ENCODE measurements at places on chromosomes 12 and 14.

DNA sequence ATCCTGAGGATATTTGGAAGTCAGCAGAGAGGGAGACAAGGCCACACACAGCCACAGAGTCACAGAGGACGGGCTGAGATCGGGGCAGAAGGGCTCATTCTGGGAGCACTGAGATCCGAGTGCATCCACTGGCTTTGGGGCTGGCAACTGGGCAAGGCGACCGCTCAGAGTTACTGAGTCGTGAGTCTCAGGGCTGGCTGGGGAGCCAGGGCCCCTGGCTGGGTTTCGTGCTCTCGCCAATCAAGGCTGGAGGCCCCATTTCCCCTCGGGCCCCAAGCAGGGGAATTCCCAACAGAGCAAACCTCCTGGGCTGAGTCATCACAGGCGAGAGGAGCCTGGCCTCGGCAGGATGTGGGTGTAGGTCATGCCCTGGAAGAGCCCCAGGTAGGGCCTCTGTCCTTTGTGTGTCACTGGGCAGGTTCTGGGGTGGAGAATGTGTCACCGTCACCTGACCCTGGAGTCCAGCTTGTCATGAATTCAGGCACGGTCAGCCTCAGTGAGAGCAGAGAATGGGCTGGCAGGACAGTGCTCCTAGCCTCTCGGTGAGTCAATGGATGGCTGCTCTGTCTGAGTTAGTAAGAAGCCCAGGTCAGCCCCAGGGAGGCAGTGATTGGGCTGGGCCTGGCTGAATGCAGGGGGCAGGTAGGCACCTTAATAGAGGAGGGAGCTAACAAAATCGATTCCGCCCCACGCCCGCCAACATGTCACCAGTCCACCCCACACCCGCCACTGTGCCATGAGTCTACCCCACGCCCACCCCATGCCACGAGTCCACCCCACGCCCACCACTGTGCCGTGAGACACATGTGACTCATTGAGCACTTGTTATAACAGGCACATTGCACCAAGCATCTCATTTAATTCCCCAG, 16.9 kb downstream of the ASB2 start:
- DNase-seq, result peak; percentile 95

DNA sequence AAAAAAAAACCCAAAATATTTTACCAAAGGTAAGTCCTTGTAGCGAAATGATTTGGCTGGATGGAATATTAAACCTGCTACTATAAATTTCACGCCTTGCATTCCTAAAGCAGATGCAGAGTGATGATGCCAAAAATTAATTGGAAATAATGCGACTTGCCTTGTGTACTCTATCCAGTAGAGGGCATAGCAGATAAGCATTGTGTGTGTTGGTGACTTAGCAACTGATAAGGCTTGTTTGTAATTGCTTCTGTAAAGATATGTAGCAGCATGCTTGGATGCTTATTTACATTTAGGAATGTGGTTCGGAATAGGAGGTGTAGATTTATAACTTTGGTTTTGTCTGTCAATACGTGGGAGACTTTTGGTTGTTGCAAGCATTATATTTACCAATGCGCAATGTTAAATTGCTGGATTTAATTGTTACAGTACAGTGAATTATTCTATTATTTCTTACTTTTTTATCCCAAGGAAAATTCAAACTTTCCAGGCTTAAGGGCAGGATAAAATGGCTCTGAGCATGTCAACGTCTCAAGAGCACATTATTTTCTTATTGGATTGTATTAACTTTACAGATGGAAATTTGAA, 80.5 kb downstream of the TMEM260 start:
- no peak for DNase-seq

DNA sequence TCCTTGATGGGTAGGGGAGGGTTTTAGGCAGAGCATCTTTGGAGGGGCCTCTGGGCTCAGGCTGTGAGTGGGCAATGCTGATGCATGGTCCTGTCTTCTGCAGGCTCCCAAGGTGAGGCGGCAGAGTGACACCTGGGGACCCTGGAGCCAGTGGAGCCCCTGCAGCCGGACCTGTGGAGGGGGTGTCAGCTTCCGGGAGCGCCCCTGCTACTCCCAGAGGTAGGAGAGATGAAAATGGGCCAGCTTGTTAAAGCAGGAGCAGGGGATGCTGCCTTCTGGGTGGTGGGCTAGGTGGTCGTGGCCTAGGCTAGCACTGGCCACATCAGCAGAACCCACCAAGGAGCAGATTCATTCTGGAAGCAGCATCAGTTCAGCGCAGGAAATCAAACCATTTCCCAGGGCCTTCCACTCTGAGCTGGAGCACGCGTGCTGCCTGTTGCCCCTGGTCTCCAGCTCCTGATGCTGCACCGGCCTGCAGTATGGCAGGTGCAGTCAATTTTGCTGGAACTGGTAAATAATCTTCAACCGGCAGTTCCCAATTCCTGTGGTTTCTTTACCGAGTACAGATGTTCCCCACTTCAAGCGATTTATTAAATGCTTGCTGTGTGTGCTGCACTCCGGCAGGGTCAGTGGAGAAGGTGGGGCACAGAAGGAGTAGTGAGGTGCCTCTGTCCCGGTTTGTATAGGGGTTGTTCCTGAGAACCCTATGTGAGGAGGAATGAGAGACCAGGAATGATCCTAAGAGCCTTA, 7.4 kb downstream of the PAPLN start:
- no peak for DNase-seq

GRCh38 chr12:119683816-119684215, 15.9 kb downstream of the PRKAB1 start:
- no peak for DNase-seq

DNA sequence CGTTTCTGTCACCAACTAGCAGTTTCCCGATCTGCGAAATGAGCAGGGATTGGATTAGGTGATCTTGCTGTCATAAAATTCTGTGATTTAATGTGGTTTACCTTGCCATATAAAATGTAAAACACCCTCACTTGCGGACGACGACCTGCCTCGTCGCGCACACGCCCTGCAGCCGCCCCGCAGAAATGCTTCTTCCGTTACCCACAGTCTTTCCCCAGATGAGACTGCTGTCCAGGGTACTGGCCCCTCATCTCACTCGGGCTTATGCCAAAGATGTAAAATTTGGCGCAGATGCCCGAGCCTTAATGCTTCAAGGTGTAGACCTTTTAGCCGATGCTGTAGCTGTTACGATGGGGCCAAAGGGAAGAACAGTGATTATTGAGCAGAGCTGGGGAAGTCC, 17.7 kb upstream of the FOXJ2 start:
- no peak for DNase-seq

GRCh38 chr12:27220055-27220987, 23.8 kb upstream of the STK38L start:
- no peak for DNase-seq

DNA sequence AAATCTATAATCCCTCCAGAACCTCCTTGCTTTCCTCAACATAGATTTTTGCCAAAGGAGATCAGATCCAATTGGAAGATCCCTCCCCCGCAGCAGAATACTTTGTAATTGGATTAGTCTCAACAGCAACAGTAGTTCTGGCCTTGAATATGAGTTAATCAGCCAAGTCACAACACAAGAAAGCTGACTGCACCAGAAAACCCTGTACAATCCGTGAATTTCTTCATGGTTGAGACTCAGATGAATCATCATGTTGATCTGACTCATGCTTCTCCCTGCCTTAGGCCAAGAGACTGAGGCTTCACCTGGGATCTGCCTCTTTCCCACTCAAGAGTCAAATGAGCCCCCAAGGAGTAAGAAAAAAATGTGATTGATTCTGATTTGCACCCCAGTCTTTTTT, 3.0 kb upstream of the METTL17 start:
- DNase-seq, result no peak

DNA sequence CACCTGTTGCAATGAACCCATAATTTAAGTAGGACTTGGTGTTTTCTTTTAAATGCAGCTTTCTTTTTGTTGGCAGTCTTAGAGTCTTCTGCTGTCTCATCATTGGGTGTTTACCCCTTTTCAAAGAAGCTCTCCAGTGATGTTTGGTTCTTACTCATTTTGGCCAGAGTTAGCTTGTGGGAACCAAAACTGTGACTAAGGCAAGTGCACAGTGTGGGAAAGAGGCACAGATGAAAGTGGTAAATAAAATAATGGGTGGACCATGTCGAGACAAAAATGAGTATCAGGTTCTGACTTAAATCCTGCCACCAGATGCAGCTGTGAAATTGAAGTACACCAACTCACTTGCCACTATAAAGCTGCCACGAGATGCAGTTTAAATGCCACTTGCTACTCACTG, 615.4 kb upstream of the MIS18BP1 start:
- DNase-seq, result no peak

DNA sequence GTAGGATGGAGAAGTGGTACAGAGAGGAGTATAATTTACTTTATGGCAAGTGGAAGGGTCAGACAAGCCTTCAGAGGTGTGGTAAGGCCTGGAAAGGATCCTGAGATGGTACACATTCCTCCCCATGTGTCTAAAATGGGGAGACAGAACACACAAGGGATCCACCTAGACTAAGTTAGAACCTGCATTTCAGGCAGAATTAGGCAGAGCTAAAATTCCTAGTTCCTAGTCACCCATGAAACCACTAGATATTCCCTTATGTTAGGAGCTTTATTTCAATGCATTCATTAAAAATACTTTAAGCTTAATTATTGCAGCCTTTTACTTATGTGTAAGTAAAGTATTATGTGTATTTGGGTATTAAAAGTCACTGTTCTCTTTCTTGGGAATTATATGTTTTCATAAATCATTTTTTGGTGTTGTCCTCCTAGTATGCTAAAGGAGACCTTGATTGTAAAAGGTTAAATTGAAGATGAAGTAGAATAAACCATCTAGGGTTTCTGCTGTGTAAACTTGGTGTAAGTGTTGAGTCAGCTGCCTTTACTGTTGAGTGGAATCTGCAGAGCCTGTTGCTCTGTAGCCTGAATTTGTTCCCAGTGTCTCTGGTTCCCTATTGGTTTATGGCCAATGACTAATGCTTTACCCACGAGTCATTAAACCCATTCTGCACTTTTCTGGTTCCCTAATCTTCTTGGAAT, 423.2 kb downstream of the ATP23 start:
- no peak for DNase-seq

- DNase-seq, result no peak
These were observed 43.3 kb downstream of the GIT2 start for GRCh38 chr12:109952873-109953272.

- no peak for DNase-seq
These were observed 9.0 kb downstream of the PUS1 start for GRCh38 chr12:131938082-131938481.

- DNase-seq, result no peak
These were observed 215.0 kb downstream of the SNAPC1 start for GRCh38 chr14:61977217-61977616.

DNA sequence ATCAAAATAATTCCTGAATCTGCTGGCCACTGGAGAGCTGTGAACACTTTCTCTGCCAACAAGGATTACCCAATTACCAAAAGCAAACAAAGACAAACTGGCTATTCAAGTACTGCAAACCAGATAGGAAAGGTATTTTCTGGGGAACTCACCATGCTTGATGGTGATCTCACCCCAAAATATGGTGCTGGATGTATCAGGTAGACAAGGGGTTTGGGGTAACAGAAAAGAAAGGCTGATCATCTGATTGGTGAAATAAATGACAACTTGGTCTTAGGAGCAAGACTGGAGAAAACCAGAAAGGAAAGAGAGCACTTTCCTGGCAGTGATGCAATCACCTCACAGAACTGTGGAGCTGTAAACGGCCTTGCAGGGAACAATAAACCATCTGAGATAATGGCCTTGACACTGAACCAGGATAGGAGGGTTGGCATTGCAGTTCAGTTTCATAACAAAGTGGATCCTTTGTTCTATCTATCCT, 31.0 kb upstream of the NPFF start:
- DNase-seq, result no peak

DNA sequence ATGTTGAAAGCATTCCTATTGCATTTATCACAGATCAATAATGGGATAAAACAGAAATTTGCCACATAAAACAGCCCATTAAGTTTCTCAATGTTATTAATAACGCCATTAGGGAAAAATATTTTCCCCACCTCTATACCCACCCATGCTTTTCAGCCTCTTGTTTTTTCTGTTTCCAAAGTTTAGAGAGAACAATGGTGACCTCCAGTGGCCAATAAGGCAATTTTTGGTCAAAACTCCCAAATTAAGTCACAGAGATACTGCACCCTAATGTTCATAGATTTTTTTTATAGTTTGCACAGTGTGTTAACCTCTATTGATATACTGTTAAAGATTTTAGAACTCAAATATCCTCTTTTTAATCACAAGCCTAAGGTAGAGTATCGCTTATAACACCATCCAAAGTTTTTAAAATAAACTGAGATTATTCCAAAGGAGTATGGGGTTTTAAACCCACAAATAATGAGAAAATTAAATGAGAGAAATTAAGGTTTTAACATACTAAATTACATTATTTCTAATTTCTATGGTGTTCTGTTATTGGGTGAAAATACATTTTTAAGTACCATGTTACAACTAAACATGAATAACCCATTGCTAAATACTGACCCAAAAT, 184.7 kb upstream of the DCN start:
- no peak for DNase-seq

GRCh38 chr12:48164451-48164850, 7.1 kb upstream of the ASB8 start:
- DNase-seq, result no peak

DNA sequence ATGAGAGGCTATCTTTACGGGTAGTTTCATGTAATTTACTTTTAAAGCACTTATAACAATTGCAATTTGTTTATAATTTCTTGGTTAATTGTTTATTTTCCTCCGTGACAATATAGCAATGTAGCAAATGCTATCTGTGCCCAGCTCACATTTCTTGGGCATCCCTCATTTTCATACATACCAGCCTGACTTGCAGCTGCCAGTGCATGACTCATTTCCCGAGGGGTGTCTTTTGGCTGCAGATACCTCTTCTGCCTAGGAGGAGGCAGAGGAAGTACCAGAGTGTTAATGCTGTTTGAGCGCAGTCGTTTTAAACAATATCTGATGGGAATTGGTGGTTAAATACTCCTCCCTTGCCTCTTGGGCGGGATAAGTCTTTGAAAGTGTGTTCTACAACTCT, 104.2 kb upstream of the ABCD2 start:
- no peak for DNase-seq

DNA sequence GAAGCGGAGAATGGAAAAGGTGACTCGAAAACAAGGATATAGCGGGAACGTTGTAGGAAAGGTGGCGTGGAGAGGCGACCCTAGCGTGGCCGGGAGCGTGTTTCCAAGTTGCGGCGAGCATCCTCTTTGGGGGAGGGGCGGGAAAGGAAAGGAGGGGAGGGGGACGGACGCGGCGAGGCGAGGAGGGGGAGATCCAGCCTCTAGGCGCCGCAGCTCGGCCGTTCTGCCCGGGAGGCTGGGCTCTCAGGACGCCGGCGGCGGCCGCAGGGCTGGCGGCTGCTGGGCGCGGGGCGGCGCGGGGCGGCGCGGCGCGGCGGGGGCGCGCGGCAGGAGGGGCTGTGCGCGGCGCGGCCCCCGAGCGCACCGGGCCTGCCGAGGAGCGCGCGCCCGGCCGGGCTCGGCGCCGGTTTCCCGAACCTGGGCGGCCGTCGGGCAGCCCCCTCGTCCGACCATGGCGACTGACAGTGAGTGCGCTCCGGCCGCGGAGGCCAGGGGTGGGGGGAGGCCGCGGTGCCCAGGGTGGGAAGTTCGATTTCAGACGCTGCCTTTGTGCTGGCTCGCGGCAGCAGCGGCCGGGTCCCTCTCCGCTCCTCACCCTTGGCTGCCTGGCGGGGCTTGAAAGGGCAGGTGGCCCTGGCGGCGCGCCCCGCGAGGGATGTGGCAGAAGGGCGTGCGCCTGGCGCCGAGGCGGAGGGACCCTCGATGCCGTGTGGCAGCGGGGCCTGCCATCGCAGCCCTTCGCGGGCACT, 50.3 kb downstream of the SNAPC1 start:
- DNase-seq, result no peak

- no peak for DNase-seq
These were observed 43.1 kb upstream of the GXYLT1 start for GRCh38 chr12:42187799-42188198.

GRCh38 chr12:98123021-98123461, 392.3 kb upstream of the TMPO start:
- DNase-seq, result no peak

- DNase-seq, result no peak
These were observed 107.0 kb downstream of the ADAMTS20 start for GRCh38 chr12:43444940-43445564.

Data from T-helper 22 cell (primary cell).